ENCODE measurements at places on chromosomes 5 and 9.

GRCh38 chr5:123263859-123264258 lies 159.3 kb downstream of the CEP120 start:
- DNase-seq: no peak

DNA sequence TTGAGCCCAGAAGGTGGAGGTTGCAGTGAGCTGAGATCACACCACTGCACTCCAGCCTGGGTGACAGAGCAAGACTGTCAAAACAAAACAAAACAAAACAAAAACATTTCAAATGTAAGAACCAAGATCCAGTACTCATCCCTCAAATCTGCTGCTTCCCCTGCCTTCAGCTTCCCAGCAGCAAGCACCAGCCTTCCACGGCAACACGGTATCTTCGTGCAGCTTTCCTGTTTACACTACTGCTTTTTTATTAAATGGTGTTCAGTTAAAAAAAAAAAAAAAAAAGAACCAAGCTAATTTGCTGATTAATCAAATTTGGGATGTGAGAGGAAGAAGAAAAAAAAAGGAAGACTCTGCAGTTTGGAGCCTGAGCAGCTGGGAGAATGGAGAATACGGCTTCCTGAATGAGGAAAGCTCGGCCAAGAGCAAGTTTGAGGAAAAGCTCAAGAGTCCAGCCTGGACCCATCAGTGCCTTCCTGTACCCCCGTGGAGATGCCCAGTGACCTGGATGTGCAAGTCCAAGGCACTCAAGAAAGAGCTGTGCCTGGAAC lies 28.0 kb upstream of the SLC2A8 start:
- no peak for DNase-seq

GRCh38 chr5:155091063-155091648 lies 77.6 kb downstream of the KIF4B start:
- DNase-seq: no peak

- DNase-seq: no peak
Measured at GRCh38 chr5:178437386-178438075, 152.7 kb downstream of the COL23A1 start.

DNA sequence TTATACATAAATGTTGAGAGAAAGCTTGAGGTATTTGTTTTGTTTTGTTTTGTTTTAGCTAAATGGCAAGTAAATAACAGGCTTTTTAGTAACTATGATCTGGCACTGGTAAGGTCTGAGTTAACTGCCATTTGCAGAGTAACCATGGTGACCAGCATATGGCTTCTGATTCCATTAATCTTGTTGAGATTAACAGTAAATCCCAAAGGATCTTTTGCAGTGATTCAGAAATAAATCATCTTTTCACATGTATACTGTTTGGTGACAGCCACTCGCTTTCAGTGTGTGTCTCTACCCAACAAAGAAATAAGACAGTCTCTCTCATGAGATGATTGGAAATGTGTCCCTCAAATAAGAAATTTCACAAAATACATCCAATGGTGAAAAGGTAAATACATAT lies 235.6 kb downstream of the RAB3C start:
- no peak for DNase-seq

GRCh38 chr5:18745988-18746615 lies 1111.8 kb downstream of the TAF11L14 start:
- DNase-seq: no peak

- no peak for DNase-seq
Measured at GRCh38 chr5:42745426-42745825, 11.2 kb upstream of the CCDC152 start.

DNA sequence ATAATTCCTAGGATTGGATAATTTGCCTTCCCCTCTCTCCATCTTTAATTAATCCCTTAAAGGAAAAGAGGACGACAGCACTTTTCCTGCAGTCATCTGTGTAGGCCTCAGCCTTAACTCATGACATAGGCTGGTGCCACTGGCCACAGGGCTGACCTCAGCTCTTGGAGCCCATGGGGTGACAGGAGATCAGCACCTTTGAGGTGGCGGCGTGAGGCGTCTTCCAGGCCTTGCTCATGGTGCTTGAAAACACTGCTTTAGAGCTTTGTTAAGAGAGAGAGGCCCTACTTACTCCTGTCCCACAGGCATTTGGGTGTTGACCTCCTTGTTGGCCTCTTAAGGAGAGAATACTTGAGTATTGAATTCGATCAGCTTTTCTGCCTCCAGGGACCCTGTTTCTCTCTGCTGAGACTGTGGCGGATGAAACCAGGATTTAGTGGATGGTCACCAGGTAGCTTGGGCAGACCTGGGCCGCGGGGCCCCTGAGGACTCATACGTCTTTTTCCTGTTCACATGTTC lies 23.4 kb downstream of the TENT4A start:
- DNase-seq: no peak

- DNase-seq: no peak
Measured at GRCh38 chr5:45578270-45578669, 117.9 kb downstream of the HCN1 start.

- no peak for DNase-seq
Measured at GRCh38 chr9:8962084-8962483, 1162.5 kb upstream of the DMAC1 start.

- DNase-seq: no peak
Measured at GRCh38 chr5:176188085-176188484, 50.1 kb upstream of the SIMC1 start.

- no peak for DNase-seq
Measured at GRCh38 chr9:15944341-15944740, 391.5 kb downstream of the CCDC171 start.

DNA sequence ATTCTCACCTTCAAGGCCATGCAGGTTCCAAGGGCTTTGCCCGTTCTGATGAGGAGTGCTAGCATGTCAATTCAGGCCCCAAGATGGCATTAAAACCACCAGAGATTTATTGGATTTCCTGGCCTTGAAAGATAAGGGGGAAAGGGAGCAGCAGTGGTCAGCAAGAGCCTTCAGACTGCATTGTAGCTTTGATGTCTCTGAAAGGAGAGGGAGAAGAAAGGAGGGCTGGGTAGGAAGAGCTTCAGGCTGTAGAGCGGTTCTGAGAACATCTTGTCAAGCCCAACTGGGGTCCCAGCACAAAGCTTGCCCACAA lies 41.8 kb upstream of the FGF1 start:
- DNase-seq: no peak

DNA sequence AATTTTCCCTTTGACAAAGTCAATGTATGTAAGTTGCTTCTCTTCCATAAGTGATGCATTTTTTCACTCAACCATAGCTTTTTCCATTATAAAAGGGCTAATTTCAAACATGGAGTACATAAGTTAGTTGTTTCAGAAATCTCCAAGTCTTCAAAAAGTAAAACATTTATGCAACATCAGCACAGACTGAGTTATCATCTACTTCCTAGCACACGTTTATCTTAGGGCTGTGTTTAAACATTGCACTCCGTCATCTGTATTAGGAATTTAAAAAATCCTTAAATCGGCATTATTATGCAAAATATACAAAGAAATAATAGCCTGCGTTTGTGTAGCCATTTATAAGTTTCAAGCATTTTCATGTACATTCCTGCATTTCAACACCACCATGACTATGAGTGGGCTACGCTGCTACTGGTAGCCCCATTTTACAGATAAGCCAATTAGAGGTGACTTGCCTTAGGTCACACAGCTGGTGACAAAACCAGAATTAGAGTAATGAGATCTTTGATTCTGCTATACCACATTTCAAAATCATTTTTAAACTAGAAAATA lies 43.4 kb downstream of the PTPN3 start:
- no peak for DNase-seq

DNA sequence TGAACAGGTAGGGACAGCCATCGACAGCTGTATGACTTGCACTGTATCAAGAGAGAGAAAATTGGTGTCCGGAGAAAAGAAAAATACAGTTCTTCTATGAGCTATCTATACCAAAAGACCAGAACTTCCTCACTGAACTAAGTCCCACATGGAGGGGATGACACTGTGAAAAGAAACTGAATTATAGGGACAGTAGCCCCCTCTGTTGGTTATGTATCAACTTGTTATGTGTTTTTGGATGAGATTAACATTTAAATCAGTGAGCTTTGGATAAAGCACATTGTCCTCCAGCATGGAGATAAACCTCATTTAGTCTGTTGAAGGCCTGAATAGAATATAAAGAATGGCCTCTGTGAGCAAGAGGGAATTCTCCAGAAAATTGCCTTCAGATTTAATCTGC lies 176.6 kb upstream of the SH3GL2 start:
- no peak for DNase-seq

DNA sequence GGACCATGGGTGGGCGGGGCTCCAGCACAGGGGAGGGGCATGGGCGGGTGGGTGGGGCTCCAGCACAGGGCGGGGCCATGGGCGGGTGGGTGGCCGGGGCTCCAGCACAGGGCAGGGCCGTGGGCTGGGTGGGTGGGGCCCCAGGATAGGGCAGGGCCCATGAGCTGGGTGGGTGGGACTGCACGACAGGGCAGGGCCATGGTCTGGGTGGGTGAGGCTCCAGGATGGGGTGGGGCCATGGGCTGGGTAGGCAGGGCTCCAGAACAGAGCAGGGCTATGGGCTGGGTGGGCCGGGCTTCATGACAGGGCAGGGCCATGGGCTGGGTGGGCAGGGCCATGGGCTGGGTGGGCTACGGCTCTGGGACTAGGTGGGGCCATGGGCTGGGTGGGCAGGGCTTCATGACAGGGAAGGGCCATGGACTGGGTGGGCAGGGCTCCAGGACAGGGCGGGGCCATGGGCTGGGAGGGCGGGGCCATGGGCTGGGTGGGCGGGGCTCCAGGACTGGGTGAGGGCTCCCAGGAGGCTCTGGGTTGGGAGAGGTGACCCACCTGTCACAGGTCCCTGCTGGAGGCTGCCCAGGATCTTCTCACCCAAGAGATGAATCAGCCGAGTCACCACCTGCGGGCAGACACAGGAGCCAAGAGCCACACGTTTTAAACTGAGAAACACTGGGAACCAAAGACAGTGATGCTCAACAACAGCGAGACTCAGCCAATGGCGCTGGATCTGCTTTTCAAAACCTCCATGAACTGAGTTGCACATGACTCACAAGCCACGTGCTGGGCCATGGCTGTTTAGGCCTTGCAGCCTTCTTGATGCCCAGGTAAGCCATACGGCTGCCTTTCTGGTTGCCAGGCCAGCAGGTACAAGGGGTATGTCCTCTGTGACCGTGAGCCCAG lies 33.6 kb upstream of the NSMF start:
- no peak for DNase-seq

- no peak for DNase-seq
Measured at GRCh38 chr5:121816164-121816563, 35.5 kb upstream of the FTMT start.

GRCh38 chr5:177357459-177358351 lies at the start of gene RGS14:
RGS14 (plus strand) TSS chr5:177357924; CDS start chr5:177358025, 101 bp downstream.
- DNase-seq: no peak

DNA sequence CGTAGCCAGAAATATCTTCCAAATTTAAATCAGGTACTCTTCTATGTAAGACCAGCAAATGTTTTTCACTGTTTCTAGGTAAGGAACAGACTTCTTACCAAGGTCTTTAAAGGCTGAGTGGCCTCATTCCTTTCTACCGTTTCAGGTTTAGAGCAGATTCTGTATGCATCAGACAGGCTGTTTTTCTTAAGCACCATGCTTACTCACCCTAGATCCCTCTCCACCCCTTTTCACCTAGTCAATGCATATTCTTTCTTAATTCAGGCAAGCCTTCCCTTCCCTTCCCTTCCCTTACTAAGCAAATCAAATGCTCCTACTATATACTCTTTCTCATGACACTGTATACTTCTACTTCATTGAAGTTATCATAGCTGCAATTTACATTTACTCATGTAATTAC lies 70.7 kb downstream of the RFX3 start:
- DNase-seq: no peak

DNA sequence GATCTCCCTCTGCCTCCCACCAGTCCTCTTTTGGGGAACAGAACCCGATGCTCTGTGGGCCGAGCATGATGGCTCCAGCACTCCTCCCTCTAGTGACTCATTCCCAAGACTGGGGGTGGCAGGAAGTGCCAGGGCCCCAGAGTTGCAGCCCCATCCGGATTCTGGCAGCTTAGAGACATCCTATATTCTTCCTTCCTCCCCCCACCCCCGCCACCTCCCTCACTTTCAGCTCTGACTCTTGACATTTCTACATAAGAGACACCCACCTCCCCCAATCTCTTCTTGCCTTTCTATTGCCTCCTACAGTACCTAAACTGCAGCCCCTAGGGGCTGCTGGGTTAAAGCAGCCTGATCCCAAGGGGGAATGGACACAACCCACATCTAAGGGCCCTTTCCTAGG lies 47.1 kb upstream of the MATR3 start:
- DNase-seq: no peak

DNA sequence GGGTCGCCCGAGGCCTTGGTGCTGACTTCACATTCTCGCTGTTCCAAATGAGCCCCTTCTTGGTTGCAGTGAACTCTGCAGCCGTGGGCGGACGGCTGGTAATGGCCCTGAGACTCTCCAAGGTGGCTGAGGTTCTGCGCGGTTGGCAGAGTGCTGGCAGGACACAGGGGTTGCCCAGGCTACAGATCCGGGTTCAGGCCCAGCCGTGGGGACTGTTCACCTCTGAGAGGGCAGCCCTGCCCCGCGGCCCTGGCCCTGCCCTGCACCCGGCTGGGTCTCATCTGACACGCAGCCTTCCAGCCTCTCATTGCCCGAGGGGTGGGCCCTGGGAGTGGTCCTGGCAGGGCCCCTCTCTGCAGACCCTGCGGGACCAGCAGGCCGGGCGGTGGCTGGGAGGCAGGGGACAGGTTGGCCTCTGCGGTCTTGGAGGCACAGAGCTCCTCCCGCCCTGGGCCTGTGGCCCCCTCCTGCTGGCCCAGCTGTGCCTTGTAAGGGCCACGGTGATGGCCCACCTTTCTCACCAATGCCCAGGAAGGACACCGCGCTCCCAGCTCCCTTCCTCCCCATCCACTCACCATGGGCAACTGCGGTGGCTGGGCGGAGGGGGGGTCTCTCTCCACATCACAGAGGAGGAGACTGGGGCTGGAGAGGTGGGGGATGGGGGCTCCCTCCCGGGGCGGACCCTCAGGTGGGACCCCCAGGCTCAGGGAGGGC lies 51.6 kb downstream of the AHRR start:
- no peak for DNase-seq

- DNase-seq: no peak
Measured at GRCh38 chr5:109921735-109922380, 232.1 kb downstream of the MAN2A1 start.

DNA sequence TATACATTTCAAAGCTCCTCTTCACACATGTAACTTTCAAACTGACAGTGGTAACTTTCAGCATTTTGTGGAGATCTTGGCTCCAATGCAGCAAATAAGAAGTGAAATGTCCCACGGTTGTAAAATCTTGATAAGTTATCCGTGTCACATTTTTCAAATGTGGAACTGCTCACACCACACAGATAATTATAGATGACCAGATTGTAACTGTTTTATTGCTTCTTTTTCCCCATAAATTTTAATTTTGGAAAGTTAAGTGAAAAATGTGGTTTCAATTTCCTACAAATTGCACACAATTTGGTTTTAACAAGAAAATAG lies 347.1 kb downstream of the EBF1 start:
- no peak for DNase-seq

- no peak for DNase-seq
Measured at GRCh38 chr5:123906698-123907295, 394.8 kb downstream of the CSNK1G3 start.

- no peak for DNase-seq
Measured at GRCh38 chr5:35811108-35811741, 45.5 kb upstream of the IL7R start.

GRCh38 chr5:118882666-118883065 lies 105.7 kb downstream of the DTWD2 start:
- DNase-seq: no peak

GRCh38 chr9:135884328-135885035 lies 22.9 kb downstream of the CAMSAP1 start:
- no peak for DNase-seq
